ENCODE measurements at places on chromosomes 12 and 14.

DNA sequence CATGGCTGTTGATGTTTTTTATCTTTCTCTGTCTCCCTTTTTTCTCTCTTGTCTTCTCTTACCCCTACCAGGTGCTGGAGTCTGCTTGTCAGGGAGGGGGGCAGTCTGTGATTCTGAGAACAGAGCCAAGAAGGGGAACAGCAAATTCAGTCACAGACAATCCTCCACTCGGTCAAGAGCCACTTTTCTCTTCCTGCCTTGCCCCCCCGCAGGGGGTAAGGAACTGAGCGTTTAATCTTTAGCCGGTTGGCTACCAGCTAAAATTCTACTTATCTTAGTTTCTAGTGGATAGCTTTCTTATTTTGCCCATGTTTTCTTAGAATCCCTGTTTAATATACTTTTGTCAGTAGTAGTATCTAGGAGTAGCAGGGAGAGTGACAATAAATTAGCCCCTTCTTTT is 1.9 kb downstream of the RIMKLB start:
- no peak for DNase-seq

- DNase-seq = no peak
Observed at GRCh38 chr12:92866418-92866817, 62.7 kb downstream of the EEA1 start.

DNA sequence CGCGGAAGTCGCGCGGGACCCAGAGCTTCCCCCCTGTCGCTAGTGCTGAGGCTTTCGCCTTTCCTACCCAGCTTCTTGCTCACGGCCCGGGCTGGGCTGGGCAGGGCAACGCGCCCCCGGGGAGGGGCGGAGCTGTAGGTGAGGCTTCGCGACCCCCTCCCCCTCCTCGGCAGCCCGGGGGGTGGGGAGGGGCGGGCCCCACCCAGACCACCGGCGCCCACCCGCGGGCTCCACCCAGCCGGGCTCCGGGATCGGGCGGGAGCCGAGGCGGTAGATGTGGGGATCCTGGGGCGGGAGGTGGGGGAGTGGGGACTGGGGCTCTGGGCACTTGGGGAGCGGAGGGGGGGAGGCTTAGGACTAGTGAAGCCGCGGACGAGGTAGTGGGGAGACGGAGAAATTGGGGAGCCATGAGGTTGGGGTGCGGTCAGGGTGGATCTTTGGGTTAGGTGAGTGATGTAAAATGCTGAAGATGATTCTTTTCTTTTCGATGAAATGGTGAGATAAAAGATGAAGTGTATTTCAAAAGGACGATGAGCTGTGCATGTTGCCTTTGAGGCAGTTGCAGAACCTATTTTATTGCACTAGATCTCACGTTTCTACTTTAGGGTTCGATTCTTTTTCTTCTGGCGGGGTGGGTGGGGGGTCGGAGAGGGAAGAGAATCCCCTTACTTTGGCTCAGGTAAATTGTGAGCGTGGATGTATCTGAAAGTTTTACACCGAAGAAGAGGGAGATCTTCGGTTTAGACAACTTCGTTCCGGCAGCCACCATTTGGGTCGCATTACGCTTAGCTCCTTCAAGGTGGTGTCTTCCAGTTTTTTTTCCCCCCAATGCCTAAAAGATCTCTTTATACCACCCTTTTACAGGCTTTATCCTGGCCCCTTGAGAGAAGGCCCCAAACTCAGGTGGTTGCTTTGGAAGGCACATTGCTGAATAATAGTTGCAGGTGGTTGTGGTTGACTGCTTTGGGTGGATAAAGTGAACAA is 619 bp downstream of the ERC1 start:
- DNase-seq = no peak

DNA sequence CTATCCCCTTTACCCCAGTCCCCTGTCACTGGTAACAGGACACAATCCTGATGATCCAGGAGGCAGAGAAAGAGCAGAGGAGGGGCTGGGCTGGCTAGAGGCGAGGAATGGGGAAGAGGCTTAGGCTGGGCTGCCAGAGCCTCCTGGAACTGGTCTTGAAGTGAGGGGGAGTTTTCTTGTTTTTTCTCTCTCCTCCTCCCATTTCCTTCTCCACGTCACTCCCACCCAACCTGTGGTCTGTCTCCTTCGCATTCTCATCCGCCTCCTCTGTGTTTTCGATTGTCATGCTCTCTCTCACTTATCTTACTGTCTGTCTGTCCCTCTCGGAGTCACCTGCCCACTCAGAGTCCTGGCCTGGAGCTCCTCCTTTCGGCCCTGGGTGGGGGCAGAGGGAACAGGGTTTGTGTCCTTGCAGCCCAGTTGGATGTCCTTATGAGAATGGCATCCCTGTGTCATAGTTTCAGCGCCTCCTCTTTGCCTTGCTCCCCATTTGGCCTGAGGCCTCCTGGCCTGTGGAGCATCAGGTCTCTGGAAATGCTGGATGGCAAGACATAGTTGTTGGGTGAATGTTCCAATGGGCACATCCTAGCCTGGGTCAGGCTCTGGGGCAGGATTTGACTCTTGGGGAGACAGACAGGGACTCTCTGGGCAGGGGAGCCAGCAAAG is 3.4 kb upstream of the KRT80 start:
- DNase-seq = peak; percentile 18

DNA sequence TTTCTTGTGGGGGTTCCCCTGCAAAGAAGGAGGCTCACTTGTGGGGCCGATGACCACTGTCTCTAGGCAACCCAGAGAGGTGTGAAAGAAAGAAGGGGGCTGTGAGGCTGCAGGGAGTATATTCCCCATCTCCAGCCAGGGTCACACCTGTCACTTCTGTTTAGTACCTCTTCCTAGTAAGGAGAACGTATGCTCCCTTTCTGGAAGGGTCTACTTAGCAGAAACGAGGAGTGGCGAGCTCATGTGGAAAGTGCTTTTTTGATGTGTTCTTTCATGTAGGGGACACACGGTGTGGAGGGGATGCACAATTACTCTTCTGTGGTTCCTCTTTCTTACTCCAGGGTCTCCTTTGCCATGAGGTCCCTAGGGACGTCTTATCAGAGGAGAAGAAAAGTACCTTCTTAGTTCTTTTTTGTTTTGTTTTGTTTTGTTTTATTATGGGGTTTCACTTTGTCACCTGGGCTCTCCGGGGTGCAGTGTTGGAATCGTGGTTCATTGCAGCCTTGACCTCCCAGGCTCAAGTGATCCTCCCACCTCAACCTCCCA is 58.3 kb downstream of the PRKCH start:
- DNase-seq = no peak

GRCh38 chr12:73362666-73363065 is 1090.5 kb downstream of the TRHDE start:
- no peak for DNase-seq

- DNase-seq = no peak
Observed at GRCh38 chr12:55693323-55694187, 14.1 kb downstream of the ITGA7 start.

- DNase-seq = peak; percentile 45
Observed at GRCh38 chr12:4909734-4910501, at the start of gene KCNA1. Gene KCNA1 (plus strand): TSS chr12:4909905. CDS start chr12:4911379, 1,474 bp downstream.

DNA sequence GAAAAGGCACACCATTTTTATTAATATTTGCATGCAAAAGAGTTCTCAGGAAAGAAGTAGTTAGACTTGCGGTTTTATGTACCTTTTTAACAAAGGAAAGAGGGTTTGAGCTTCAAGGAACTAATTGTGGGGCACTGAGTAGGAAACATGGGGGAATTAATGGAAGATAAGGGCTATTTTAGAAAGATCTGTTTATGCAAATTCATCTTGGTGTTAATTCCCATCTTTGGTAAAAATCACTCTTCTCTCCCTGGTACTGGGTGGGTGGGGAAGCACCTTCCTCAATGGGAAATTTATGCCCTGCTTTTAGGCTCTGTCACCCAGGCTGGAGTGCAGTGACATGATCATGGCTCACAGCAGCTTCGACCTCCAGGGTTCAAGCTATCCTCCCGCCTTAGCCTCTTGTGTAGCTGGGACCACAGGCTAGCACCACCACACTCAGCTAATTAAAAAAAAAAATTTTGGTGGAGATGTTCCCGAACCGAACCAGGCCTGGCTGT is 30.1 kb upstream of the RESF1 start:
- peak; percentile 21 for DNase-seq

DNA sequence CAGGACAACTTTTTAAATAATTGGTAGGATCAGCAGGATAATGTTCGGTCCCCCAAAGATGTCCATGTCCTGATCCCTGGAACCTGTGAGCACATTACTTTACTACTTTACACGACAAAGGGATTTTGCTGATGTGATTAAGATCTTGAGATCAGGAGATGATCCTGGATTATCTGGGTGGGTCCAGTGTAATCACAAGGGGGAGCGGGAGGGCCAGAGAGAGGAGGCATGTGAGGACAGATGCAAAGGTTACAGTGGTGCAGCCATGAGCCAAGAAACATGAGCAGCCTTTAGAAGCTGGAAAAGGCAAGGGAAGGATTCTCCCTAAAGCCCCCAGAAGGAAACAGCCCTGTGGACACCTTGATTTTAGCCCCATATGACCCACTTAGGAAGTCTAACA is 33.1 kb downstream of the KCNK10 start:
- DNase-seq = no peak

DNA sequence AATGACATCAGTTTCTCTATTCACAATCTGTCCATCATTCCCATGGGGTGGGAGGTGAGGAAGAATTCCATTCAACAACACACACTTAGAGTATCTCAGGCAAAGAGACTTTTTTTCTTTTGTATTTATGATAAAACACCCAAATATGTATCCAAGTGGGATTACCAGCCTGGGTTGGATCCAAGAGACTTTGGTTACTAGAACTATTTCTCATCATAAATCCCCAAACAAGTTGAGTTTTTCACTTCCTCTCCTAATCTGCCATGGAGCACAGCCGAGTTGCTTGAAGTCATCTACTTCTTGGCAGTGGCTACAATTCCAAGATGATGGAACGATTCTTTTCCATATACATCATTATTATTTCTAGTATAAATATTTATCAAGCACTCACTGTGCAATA is 209.2 kb upstream of the HMGA2 start:
- DNase-seq = no peak

DNA sequence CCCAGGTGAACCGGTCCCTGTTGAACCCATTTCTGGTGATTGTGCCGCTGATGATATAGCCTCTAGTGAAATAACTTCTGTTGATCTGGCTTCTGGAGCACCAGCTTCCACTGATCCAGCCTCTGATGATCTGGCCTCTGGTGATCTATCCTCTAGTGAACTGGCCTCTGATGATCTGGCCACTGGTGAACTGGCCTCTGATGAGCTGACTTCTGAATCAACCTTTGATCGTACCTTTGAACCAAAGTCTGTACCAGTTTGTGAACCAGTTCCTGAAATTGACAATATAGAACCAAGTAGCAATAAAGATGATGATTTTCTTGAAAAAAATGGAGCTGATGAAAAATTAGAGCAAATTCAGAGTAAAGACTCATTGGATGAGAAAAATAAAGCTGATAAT is 59.1 kb downstream of the ATF7IP start:
- no peak for DNase-seq

GRCh38 chr12:49825971-49826421 is 2.2 kb downstream of the NCKAP5L start:
- no peak for DNase-seq

GRCh38 chr12:32828120-32828519 is 68.5 kb downstream of the PKP2 start:
- DNase-seq = no peak

DNA sequence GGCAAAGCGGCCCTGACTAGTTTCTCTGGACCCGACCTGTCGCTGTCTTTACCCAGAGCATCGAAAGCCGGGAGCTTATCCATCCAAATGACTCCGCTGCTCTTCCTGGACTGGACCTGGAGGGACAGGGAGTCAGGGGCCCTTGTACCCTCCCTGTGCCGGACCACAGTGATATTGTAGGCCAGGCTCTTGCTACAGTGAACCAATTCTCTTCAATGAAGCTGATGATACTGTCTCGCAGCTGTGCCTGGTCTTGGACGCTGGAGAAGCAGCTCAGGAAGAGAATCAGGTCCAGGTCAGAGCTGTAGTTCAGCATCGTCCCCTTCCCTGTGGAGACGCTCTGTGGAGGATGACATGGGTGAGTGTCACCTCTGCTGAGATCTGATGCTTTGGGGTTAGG is 14.7 kb upstream of the OASL start:
- no peak for DNase-seq

DNA sequence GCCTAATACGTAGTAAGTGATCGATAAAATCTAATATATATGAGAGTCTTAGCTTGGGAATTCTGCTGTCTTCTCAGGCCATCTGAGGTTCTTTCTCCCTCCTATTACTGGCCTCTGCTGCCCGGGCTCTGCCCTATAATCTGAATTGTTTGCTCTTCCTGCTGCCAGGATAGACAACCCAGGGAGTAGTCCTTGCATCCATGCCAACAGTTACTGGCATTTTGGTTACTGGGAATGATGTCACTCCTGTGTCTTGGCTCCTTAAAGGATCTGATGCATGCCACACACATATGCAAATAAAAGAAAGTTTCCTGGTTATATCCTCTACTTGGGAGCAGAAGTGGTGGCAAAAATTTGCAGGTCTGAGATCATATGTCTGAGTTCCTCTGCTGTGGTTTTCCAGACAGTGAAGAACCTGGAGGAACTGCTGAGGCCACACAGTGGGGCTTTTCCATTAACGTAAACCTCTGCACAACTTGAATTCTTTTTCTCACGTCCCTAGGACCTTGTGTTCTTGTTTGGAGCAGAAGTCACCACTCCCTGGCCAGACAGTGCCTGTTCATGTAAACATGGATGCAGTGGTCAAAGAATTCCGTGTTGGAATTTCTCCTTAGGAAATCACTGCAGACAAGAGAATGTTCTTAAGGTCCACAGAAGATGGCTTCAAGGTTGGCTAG is 320.6 kb upstream of the TBX3 start:
- no peak for DNase-seq

DNA sequence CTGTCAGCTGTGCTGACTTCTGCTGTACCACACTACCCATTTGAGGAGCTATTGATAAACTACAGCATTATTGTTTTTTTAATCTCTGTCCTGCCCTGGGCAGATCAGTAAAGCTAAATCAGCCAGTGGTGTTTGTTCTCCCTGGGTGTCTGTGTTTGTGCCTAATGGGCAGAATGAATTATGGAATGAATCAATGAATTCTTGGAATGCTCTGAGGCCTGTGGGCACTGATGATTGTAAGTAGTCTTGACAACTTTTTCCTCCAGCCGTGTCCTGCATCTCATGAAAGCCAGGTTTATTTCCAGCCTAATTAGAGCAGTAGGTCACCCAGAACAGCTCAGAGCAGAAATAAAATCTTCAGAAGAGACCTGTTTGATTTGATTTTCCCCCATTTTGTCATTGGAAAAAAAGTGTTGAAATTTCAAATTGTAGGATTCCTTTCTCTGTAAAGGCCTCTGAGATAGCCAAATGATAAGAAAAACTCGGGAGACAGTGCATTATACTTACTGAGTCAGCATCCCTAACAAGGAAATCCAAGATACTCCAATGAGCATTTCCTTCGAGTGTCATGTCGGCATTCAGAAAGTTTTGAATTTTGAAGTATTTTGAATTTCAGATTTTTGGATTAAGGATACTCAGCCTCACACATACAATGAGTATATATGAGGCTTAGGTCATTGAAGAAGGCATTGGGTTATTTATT is 19.4 kb upstream of the EVL start:
- no peak for DNase-seq

DNA sequence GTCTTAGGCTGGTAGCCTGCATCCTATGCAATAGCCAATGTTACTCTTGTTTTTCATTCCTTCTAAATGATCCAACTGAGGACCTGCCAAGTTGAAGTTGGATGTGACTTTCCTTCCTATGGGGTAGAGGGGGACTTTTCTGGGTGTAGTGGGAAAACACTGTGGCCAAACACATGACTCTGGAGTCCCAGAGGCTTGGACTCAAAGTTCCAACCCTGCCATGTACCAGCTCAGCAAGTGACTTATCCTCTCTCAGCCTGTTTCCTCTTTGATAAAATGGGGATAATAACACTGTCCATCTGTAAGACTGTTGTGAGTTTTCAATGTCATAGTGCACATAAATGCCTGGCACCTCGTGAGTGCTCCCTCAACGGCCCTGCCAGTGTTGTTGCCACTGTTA is 97.0 kb downstream of the ZFP36L1 start:
- no peak for DNase-seq

- no peak for DNase-seq
Observed at GRCh38 chr12:117002051-117002817, 91.5 kb downstream of the FBXW8 start.
